ENCODE measurements at places on chromosomes 5 and 9.

DNA sequence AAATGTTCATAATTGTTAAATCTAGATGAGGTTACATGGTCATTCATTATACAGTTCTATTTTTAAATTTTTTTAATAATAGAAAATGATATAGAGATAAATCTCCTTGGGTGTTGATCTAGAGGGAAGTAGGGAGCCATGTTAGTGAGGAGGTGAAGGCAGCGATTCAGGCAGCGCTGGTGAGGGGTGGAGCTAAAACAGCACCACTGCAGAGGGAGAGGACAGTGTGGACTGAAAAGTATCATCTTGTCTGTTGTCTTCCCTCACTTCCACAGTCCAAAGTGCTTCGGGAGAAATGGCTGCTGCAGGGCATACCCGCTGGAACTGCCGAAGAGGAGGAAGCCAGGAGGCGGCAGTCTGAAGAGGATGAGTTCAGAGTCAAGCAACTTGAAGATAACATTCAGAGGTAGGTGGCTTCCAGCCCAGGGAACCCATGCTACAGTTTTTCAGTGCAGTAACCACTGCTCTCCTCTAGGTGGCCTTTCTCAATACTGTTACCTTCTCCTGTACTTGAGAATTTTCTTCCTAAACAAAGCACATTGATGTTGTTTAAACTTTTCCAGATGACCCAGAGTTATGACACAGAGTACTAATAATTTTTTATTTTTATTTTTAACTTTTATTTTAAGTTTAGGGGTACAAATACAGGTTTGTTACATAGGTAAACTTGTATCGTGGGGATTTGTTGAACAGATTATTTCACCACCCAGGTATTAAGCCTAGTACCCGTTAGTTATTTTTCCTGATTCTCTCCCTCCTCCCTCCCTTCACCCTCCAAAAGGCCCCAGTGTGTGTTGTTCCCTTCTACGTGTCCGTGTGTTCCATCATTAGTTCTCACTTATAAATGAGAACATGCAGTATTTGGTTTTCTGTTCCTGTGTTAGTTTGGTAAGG is 100.5 kb downstream of the PALM2AKAP2 start:
- peak; percentile 40 for DNase-seq

DNA sequence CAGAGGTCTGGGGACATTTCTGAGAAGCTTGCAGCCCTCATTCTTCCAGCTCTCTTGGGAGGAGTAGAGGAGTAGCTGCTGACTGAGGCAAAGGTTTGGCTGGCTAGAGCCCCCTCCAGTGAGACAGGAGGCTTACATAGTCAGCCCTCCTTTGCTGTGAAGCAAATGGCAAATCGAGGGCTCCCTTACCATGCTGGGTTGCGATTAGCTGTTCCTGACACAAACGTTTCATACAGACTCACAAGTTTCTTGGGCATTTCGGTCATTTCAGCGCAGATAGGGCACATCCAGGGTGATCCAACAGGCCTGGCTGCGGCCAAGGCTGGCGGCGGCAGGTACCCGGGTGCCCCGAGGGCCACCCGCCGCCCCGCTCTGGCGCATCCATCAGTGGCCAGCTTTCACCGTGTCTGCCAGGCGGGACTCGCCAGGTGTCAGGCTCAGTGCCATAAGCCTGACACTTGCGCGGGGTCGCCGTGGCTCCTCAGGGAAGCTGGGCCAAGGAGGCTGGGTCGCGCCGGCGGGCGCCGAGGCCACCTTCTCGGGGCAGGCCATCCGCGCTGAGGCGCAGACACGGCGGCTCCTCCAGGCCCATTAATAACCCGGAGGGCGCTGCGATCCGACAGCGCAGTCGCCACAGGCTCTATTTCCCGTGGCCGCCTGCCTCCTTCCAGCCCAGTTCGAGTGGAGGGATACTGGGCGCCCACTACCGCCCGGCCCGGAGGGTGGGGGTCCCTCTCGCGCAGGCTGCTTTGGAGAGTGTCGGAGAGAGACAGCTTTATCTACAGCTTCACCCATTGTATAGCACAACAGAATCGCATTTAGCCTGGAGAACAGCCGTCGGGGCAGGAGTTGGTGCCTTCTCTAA is 9.1 kb downstream of the PRDM6 start:
- no peak for DNase-seq

DNA sequence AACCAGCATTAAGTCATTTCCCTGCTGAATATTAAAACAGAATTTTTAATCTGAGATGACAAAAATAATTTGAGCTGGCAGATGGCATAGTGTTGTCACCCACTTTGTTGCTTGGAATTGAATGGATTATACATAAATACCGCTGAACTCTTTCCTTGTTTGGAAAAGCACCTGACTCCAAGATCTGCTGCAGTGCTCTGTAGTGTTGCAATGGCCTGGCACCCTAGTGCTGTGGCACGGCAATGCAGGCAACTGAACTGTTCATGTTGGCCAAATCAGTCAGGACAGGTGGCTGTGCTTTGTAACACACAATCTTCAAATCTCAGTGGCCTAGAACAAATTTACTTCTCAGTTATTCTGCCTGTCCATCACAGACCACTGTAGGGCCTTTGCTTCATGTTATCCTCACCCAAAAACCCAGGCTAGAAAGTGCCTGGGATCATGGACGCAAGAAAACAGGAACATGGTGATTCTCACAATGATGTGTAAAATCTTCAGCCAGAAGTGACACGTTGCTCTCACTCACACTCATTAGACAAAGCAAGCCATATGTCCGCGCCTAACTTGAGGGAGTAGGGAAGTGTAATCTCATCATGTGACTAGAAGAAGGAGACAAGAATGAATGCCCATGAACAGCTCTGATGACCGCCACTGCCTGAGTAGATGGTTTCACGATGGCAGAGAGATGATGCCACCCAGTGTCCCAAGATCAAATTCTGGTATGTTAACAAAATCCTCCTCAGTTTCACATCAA is 191.9 kb upstream of the PUM3 start:
- DNase-seq = no peak

DNA sequence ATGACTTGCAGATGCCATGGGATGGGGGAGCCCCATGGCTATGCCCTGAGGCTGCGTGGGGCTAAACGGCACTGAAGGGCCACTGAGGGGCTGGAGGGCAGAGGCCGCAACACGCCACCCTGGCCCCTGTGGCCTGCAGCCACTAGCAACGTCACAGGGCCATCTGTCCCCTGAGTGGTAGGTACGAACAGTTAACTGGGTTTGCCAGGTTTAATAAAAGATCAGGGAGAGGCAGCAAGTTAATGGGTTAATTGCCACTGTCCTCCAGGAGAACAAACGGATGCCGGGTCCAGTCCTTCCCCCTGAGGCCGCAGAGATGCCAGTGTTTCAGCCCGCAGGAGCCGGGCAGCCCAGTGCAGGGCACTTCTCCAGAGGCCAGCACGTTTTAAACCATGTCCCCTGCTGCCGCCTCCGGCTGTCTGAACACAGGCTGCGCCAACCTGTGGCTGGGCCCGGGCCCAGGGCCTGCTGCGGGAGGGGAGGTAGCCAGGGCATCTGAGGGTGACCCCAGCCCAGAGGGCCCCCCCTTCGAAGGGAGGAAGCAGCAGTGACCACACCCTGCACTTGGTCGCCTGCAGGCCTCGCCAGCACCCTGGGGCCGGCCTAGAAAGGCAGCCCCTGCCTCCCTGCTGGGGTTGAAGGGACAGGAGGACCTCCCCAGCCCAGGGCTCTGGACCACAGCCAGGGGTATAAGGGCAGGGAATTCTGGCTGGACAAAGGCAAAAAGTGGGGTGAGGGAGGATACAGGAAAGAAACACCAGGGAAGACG is 227.3 kb downstream of the FANCC start:
- no peak for DNase-seq

GRCh38 chr5:170056561-170057267 is 49.0 kb upstream of the FOXI1 start:
- no peak for DNase-seq

- DNase-seq = no peak
These were observed 9.3 kb downstream of the NIPBL start for GRCh38 chr5:36885566-36886485.

- DNase-seq = no peak
These were observed 652.4 kb downstream of the PDE4D start for GRCh38 chr5:59241119-59241518.

GRCh38 chr9:125529589-125530515 is 177.2 kb downstream of the MAPKAP1 start:
- peak; percentile 52 for DNase-seq

DNA sequence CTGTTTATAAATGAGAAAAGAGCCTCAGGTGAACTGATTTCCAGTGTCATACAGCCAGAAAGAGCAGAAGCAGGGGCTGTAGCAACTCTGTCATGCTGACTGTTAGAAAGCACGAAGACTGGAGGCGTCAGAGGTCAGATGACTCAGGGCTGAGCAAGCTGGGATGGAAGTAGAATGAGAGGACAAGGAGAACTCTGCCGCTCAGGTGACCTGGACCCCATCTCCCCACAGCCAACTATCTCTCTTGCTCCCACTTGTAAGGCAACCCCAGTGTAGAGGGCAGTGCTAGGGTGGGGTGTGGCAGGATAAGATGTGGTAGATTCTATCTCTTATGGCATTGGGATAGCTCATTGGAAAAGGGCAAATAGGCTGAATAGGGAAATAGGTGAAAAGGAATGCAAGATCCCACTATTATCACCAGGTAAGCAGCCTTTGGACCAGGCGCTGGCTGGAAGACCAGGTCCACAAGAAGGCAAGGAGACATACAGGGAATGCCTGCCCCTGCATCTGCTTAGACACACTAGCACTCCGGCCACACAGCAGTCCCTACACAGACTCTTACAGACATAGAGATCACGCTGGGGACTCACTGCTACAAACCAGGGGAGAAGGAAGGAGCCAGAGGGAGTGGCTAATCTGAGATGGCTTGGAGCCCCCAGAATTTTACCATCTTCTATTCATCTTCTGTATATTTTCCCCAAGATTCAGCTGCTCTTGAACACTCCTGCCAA is 21.2 kb upstream of the LOX start:
- DNase-seq = peak; percentile 12

DNA sequence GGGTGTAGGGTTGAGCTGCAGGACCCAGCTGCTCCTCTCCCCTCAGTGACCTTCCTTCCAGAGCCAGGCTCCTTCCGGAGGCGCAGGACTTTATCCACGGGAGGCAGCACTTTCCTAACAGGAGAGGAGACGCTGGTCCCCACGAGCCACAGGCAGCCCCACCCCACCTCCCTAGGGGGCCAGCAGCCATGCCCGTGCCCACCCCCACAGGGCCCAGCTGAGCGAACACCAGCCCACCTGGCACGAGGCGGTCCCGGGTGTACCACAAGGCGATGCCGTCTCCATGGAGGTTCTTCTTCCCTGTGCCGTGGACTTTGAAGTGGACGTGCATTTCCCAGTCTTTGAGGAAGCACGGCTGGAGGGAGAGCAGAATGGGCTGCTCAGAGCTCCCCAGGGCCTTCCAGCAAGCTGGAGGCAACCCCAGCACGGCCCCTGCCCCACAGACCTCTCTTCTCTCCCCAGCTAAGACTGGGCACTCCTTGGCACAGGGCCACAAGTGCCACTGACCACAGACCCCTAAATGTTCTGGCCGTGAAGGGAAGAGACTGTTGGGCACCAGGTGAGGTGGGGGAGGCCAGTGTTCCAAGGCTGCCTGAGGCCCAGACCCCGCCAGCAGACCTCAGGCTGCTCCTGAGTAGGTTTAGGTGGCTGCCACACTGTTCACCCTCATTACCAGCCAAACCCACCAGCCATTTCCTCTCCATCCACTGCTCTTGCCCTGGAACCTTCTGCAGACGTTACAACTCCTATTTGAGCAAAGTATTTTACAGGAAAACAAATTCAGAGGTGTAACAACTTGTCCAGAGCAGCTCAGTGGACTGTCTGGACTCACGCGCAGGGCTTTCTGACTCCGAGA is 13.0 kb downstream of the LMAN2 start:
- DNase-seq = no peak

Measured in suppressor macrophage (primary cell).